Naive thymus-derived CD8-positive, alpha-beta T cell (primary cell): ENCODE measurements at places on chromosomes 5 and 9.

DNA sequence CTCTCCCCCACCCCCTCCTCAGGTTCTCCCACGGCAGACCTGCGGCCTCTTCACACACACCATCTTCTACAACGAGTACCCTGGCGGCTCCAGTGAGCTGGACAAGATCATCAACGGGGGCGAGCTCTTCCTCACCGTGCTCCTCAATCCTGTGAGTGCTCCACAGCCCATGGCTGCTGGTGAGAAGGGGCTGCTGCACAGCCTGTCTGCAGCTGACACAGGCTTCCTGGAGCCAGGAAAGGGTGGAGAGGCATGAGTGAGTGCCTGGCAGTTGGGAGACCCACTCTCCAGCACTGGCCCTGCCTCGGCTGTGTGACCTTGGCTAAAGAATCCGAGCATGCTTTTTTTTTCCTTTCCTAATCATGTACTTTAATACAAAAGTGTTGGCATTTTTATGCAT, 31.3 kb downstream of the NDST1 start:
- DNase-seq = no peak

GRCh38 chr5:140794595-140795258, at the start of gene PCDHA2:
PCDHA2 (plus strand) TSS chr5:140794852.
- DNase-seq = no peak

GRCh38 chr5:162209005-162209605, 141.5 kb downstream of the GABRG2 start:
- DNase-seq = no peak

- no peak for DNase-seq
Measured at GRCh38 chr9:34321451-34321850, 7.6 kb downstream of the KIF24 start.

GRCh38 chr9:116163293-116164055, 9.9 kb downstream of the PAPPA start:
- no peak for DNase-seq

DNA sequence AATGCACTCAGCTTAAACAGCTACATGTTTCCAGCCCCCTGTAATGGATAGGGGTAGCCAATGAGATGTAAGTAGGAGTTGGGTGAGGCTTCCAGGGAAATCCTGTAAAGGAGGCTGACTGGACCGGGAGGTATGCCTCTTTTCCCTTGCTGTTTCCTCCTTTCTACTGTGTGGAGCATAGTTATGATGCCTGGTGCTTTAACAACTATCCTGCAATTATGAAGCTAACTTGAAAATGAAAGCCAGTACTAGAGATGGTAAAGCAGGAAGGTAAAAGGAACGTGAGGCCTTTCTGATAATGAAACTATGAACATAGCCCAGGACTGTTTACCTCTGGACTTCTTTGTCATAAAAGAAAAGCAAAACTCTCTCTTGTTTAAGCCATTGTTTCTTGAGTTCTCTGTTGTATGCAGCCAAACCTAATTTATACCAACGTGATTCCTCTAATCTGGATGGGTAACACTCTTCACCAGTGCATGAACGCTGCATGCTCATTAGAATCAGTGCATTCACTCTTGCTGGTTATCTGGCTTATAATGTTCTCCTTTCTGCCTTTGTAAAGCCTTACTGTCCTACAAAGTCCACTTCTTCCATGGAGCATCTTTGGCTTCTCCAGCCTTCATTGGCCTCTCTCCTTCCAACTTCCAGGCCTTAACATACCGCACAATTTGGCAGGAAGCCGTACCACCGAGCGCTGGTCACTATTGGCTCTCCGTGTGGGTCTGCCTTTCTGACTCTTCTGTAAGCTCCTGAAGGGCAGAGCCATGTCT, 8.3 kb upstream of the ARHGEF28 start:
- DNase-seq = no peak

GRCh38 chr9:86990290-86990689, 43.0 kb upstream of the GAS1 start:
- no peak for DNase-seq

- no peak for DNase-seq
Measured at GRCh38 chr5:73327908-73328455, 120.6 kb downstream of the FOXD1 start.

GRCh38 chr9:135670721-135671590, 7.8 kb downstream of the LCN9 start:
- no peak for DNase-seq

GRCh38 chr9:128117613-128118471, 9.7 kb downstream of the PTGES2 start:
- DNase-seq = peak; percentile 97

- DNase-seq = no peak
Measured at GRCh38 chr5:127022846-127023245, 7.5 kb downstream of the MARCHF3 start.

GRCh38 chr9:13860019-13860418, 453.9 kb downstream of the NFIB start:
- DNase-seq = no peak
